ENCODE measurements at places on chromosomes 4 and X.

DNA sequence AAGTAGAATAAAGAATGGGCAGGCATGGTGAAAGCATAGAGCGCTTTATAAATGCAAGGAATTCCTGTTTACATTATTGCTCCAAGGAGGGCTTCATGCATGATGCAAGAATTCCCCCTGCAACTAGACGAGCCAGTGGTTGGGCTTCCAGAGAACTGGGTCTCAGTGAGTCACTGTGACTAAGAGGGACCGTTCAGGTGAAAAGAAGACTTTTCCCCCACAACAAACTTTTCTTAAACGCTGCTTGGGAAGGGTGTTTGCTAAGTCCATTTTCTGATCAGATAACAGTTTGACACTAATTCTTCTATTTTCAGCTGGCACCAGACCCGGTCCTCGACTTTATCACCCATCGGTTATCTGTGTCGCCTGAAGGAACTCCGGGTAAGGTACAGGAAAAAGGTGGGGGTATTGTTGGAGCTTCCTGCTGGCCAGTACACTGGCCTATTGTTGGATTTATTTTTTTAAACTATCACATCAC lies 40.1 kb downstream of the LDB2 start:
- no peak for DNase-seq

GRCh38 chr4:160836431-160836830 lies 1327.4 kb downstream of the FSTL5 start:
- no peak for DNase-seq

GRCh38 chr4:24236532-24236931 lies 346.7 kb upstream of the PPARGC1A start:
- no peak for DNase-seq

- no peak for DNase-seq
These were observed 40.4 kb downstream of the NSG1 start for GRCh38 chr4:4427121-4427870.

DNA sequence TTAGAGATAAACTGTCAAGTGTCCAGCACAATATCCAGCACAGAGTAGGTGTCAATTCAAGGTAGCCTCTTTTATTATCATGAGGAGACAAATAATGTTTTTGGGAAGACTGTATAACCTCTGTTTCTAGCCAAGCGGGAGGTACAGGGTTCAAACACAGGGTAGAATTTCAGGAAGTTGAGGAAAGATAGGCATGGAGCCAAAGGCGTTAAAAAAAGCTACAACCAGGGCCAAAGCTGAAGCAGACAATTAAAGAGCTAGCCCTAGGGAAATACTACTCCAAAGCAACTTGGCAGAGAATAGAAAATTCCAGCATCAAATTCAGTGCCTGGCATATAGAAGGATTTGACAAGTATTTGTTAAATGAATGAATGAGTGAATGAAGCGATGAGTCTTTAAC lies 40.0 kb upstream of the CASK start:
- no peak for DNase-seq

- no peak for DNase-seq
These were observed 618 bp upstream of the XK start for GRCh38 chrX:37684973-37685372.

DNA sequence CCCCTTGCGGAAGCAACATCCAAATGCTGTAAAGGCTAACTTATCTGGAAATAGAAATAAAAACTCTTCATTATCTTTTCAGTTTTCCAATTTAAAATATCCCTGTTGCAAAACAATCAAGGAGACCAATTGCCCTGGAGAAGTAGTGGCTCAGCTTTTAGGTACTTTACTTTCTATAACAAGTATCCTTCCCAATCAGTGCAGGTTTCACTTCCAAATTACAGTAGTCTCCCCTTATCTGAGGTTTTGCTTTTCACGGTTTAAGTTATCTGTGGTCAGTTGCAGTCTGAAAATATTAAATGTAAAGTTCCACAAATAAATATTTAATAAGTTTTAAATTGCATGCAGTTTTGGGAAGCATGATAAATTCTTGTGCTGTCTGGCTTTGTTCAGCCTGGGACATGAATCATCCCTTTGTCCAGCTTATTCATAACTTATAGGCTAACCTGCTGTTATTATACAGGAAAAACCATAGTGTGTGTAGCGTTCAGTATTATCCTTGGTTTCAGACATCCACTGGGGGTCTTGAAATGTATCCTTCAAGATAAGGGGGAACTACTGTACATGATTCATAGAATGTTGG lies 973.1 kb upstream of the GRID2 start:
- DNase-seq: no peak

DNA sequence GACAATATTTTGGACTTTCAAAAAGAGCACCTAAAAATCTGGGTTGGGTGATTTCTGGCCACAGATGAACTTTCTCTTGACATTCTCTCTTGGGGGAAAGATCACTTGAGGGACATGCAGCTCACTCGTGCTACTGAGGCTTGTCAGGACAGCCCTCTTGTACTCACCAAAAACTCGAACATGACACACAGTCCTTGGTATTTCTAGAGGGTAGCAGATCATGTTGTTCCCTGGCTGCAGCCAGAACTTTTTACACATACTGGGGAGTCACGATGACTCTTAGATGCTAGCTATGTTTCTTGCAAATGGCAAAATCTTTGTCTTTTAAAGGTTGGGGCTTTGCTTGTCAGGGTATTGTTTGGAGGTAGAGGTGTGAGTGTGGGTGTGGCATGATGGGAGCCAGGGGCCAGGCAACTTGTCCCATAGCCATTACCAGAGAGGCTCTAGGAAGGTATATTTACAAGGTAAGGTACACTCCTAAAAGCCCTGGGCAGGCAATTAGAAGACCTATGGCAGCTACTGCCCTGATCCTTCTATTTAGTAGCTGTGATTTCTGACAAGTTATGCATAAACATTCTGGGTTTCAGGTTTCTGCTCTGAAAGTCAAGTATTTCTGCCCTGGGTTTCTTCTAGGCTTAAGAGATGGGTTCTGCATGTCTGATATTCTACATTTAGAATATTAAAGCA lies 241.7 kb upstream of the TLL1 start:
- DNase-seq: no peak

DNA sequence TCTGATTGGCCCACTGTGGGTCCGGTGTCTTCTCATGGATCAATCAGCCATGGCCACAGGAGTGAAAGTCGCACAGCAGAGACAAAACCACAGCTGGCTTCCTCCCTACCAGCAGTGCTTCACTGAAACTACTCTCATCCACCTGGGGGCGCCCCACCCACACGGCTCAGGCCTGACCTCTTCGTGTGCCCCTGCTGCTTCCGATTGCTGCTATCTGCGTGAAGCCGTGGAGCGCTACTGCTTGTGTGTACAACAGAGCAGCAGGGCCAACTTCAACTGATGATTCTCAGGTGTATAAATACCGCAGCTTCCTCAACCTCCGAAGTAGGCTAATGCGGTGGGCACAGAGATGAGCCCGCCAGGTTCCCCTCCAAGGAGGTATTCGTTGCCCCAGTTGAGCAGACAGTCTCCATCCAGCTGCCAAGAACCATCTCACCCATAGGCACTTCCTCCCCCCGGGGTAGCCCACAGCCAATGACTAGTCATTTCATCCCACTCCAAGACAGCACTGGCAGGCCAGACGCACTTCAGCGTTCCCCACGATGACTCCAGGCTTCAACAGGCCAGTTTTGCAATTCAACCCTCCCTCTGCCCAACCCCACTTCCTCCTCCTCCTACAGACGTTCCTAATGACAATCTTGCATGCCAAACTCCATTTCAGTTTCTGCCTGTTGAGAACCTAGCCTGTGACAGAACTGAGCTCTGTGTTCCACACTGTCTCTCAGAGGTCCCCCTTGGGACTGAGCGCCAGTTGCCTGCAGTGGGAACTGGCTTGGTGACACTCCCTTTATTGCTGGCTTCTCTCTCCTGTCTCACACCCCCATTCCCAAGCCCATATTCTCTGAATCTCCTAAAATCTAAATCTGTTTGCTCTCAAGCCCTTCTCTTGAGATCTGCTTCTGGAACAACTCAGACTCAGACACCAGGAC lies 41.3 kb upstream of the ATP6AP2 start:
- DNase-seq: peak; percentile 33

Measured in stimulated activated CD4-positive, alpha-beta T cell treated with anti-CD3 and anti-CD28 coated beads, Interleukin-15, amount 100 ng/mL, for 1 hour (primary cell).